ENCODE measurements at places on chromosomes 1 and 21.

DNA sequence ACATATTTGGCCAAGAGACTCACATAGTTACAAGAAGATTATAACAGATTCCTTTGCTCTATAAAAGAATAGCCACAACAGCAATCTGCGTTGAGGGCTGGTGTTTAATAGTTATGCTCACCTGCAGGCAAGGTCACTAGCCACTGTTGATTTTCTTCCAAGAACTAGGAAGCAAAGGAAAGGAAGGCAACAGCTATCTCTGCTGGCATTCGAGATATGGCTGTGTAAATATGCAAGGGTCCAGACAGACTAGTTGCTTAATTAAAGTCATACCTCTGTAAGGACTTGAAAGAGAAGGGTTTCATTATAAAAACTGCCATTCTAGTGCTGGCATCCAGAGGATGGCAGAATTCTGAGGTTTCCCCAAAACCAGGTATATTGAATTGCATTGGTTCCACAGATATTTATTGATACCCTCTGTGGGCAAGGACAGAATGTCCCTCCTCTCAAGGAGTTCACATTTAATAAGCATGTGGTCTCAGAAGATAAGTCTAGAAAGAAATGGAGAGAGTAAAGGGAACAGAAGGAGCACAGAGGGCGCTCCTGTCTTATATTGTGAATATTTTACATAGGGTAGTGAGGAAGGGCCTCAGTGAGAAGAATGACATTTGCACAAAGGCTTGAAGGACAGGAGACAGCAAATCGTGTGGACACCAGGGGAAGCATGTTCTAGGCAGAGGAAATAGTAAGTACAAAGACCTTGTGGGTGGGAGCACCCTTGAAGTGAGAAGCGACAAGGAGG, 23.6 kb upstream of the PLEKHA6 start:
- no peak for DNase-seq
- no peaks in the 10 kb centered on the region for H3K36me3 ChIP-seq
- H3K4me3 ChIP-seq = no peak overlapping the region
- H3K27me3 ChIP-seq = peaks cover 2% of the 10 kb centered on the region
- H3K4me1 ChIP-seq = peaks cover under 1% of the 10 kb centered on the region
- H3K27ac ChIP-seq = no peak overlapping the region

DNA sequence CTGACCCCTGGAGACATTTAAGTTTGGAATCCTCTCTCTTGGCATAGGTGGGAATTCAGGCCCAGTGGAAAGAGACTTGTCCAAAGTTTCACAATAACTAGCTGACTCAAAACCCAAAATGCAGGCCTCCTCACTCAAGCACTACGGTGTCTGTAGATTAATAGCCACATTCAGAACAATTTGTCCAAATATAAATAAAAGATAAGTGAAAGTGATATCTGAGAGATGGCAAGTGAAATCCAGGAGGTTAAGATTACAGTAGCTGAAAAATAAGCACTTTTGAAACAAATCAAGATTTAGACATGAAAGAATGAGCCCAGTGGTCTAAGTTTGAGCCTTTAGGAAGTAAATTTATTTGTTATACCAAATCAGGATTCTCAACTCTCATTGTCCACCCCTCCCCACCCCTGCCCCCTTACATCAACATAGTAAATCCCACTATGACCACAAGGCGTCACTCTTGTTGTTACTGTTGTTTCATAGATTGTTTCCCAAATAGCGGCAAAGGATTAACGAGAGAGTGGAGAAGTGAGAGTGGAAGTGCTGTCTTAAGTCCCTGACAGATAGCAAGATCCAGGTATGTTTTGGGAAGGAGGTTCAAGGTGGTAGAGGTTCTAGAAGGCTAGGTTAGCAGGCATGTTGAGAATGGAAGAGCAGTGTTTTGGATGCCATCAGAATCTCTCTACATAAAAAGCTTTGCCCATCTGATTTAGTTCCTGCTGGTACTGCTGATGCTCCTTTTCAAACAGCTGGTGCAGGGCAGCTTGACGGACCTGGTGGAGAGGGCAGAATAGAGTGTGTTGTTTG, 7.1 kb upstream of the TPM3 start:
- no peak overlapping the region for H3K4me3 ChIP-seq
- peaks cover 16% of the 10 kb centered on the region for H3K27me3 ChIP-seq
- H3K36me3 ChIP-seq = no peaks in the 10 kb centered on the region
- no peaks in the 10 kb centered on the region for H3K4me1 ChIP-seq

- peaks cover 65% of the 10 kb centered on the region for H3K27me3 ChIP-seq
- no peaks in the 10 kb centered on the region for H3K36me3 ChIP-seq
- H3K4me1 ChIP-seq = no peaks in the 10 kb centered on the region
- DNase-seq = no peak
These were observed at the start of gene RGS4 for GRCh38 chr1:163069142-163069541. RGS4 (plus strand) TSS chr1:163069361; CDS start chr1:163069485, 124 bp downstream.

GRCh38 chr1:113416496-113416895, 26.2 kb downstream of the MAGI3 start:
- no peaks in the 10 kb centered on the region for H3K4me1 ChIP-seq
- H3K4me3 ChIP-seq = no peak overlapping the region
- DNase-seq = no peak
- H3K27ac ChIP-seq = no peak overlapping the region
- peaks cover 22% of the 10 kb centered on the region for H3K27me3 ChIP-seq
- H3K36me3 ChIP-seq = no peaks in the 10 kb centered on the region

DNA sequence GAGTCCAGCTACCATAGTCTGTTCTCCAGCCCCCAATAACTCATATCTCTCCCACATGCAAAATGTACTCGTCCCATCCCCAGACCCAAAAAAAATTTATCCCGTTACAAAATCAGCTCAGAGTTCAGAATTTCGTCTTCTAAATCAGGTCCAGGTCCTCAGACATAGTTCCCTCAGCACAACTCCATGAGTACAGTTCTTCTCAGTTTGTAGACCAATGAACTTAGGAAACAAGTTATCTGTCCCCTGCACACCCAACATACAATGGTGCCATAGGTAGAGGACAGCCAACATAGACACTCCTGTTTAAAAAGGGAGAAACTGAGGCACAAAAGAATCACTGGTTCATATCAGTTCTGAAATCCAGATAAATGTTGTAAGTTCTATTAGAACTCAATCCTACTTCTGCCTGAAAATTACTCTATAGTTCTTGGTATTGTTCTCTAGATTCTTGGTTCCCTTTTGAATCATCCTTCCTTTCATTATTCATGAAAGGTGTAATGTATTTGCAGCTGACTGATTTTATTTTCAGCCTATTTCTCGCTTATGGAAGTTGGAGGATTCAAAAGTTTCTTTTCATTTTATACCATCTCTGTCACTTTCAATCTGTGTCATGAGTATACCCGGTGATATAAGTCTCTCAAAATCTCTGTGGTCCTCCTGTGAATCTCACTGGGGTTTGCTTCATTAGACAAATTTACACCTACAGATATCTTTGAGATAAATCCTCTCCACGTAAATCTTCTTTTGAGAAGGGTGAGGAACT, 75.8 kb upstream of the TSPAN2 start:
- H3K4me3 ChIP-seq = no peak overlapping the region
- no peaks in the 10 kb centered on the region for H3K4me1 ChIP-seq
- no peak for DNase-seq
- H3K27me3 ChIP-seq = peaks cover 30% of the 10 kb centered on the region
- H3K36me3 ChIP-seq = no peaks in the 10 kb centered on the region
- no peak overlapping the region for H3K27ac ChIP-seq

- no peaks in the 10 kb centered on the region for H3K36me3 ChIP-seq
- peak overlapping the region; percentile 49 for H3K27ac ChIP-seq
- no peak for DNase-seq
- H3K4me3 ChIP-seq = no peak overlapping the region
- H3K4me1 ChIP-seq = peaks cover 25% of the 10 kb centered on the region
These were observed 11.5 kb downstream of the AZIN2 start for GRCh38 chr1:33092438-33092837.

Measured in central memory CD8-positive, alpha-beta T cell (primary cell).